Activated naive CD8-positive, alpha-beta T cell treated with anti-CD3 and anti-CD28 coated beads, Interleukin-2, amount 10 ng/mL, durations not matched to agents 7 days and 5 days (primary cell): ENCODE measurements at places on chromosomes 12 and 14. TPM values are rescaled to one million over a fixed set of nuclear protein-coding genes. Genes with fewer than 3 reads are reported as not detected.

GRCh38 chr12:14810167-14810952, 3.6 kb downstream of the SMCO3 start:
- no peaks in the 10 kb centered on the region for H3K36me3 ChIP-seq
- no peak overlapping the region for H3K27ac ChIP-seq
- no peak for DNase-seq
- H3K27me3 ChIP-seq: no peaks in the 10 kb centered on the region
- no peak overlapping the region for H3K4me3 ChIP-seq
- H3K4me1 ChIP-seq: peaks cover 11% of the 10 kb centered on the region

DNA sequence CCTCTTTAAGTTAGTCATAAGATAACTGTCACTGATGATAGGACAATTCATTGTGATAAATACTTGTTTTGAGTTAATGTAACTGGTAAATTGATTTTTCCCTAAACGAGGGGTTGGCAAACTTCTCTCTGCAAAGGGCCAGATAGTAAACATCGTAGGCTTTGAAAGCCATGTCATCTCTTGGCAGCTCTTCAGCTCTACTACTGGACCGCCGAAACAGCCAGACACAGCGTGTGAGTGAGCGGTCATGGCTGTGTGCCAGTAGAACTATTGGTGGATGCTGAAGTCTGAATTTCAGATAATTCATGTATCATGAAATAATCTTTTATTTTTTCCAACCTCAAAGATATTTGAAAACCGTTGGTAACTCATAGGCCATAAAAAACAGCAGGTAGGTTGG, 9.9 kb downstream of the PIWIL1 start:
- no peak overlapping the region for H3K27ac ChIP-seq
- no peak for DNase-seq
- no peak overlapping the region for H3K4me3 ChIP-seq
- H3K4me1 ChIP-seq: no peaks in the 10 kb centered on the region

The HOXC9 gene
- total RNA-seq: not detected

The BAZ2A gene
- total RNA-seq: 139 TPM

GRCh38 chr14:21748869-21749303, 75.3 kb upstream of the OR4E1 start:
- H3K4me3 ChIP-seq: peak overlapping the region; percentile 55
- peak overlapping the region; percentile 76 for H3K27ac ChIP-seq
- peaks cover 21% of the 10 kb centered on the region for H3K27me3 ChIP-seq
- H3K4me1 ChIP-seq: peaks cover 7% of the 10 kb centered on the region
- no peaks in the 10 kb centered on the region for H3K36me3 ChIP-seq

DNA sequence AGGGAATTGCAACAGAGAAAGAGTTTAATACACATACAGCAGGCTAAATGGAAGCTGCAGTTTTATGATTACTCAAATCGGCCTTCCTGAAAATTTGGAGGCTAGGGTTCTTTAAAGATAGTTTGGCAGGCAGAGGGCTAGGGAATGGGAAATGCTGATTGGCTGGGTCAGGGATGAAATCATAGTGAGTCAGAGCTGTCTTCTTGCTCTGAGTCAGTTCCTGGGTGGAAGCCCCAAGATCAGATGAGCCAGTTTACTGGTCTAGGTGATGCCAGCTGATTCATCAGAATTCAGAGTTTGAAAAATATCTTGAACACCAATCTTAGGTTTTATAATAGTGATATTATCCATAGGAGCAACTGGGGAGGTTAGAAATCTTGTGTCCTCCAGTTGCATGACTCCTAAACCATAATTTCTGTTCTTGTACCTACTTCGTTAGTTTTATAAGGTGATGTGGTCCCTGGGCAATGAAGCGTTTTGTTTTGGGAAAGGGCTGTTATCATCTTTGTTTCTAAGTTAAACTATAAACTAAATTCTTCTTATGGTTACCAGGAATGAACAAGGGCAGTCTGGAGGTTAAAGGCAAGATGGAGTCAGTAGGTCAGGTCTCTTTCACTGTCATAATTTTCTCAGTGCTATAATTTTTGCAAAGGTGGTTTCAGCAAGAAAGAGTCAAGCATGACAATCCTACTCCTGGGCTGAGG, 257.8 kb upstream of the CCDC196 start:
- no peak overlapping the region for H3K27ac ChIP-seq
- peaks cover 13% of the 10 kb centered on the region for H3K27me3 ChIP-seq
- H3K4me1 ChIP-seq: no peaks in the 10 kb centered on the region
- no peak overlapping the region for H3K4me3 ChIP-seq

- H3K27me3 ChIP-seq: peaks cover 2% of the 10 kb centered on the region
- H3K4me1 ChIP-seq: no peaks in the 10 kb centered on the region
- no peaks in the 10 kb centered on the region for H3K36me3 ChIP-seq
- no peak overlapping the region for H3K27ac ChIP-seq
Measured at GRCh38 chr12:79643821-79644220, 46.9 kb downstream of the PAWR start.

The OAS1 gene
- 138 TPM for total RNA-seq

- H3K4me3 ChIP-seq: no peak overlapping the region
- H3K27me3 ChIP-seq: no peaks in the 10 kb centered on the region
- H3K36me3 ChIP-seq: peaks cover 4% of the 10 kb centered on the region
- H3K4me1 ChIP-seq: no peaks in the 10 kb centered on the region
Measured at GRCh38 chr14:68576496-68577244, 216.2 kb downstream of the ZFP36L1 start.

DNA sequence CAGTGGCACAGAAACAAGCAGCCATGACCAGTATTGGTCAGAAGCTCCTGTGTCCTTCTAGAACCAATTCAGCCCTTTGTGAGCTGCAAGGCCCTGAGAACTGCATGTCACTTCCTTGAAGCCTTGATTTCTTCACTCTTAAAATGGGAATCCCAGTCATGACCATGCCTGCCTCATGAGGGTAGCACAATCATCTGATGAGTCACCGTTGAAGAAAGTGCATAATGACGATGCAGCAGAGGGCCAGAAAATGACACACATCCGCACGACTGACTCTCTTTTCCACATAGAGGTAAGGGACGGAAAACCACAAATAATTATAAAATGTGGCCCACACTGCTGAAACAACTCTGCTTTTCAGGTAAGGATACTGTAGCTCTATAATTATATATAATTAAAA, 777.4 kb downstream of the BCL11B start:
- H3K27ac ChIP-seq: no peak overlapping the region
- DNase-seq: no peak
- no peak overlapping the region for H3K4me3 ChIP-seq
- H3K27me3 ChIP-seq: peaks cover 2% of the 10 kb centered on the region
- H3K36me3 ChIP-seq: no peaks in the 10 kb centered on the region

- H3K4me3 ChIP-seq: no peak overlapping the region
- peaks cover 70% of the 10 kb centered on the region for H3K27me3 ChIP-seq
- no peak overlapping the region for H3K27ac ChIP-seq
- no peak for DNase-seq
- no peaks in the 10 kb centered on the region for H3K36me3 ChIP-seq
Measured at GRCh38 chr12:52311285-52311648, 9.9 kb downstream of the KRT83 start.

The PRKD1 gene
- total RNA-seq: not detected

GRCh38 chr14:20603813-20604690, 12.9 kb upstream of the RNASE12 start:
- no peak overlapping the region for H3K4me3 ChIP-seq
- no peak overlapping the region for H3K27ac ChIP-seq
- DNase-seq: no peak
- no peaks in the 10 kb centered on the region for H3K36me3 ChIP-seq

The STXBP6 gene
- not detected for total RNA-seq

The AQP2 gene
- not detected for total RNA-seq

- H3K4me3 ChIP-seq: no peak overlapping the region
- H3K4me1 ChIP-seq: peaks cover 13% of the 10 kb centered on the region
- H3K27me3 ChIP-seq: no peaks in the 10 kb centered on the region
- H3K27ac ChIP-seq: no peak overlapping the region
- peaks cover 47% of the 10 kb centered on the region for H3K36me3 ChIP-seq
Measured at GRCh38 chr12:47156167-47156736, 76.5 kb upstream of the AMIGO2 start.

- DNase-seq: no peak
- peaks cover 37% of the 10 kb centered on the region for H3K4me1 ChIP-seq
Measured at GRCh38 chr12:26938701-26939062, 412 bp downstream of the FGFR1OP2 start.

The DDN gene
- total RNA-seq: 0.20 TPM

DNA sequence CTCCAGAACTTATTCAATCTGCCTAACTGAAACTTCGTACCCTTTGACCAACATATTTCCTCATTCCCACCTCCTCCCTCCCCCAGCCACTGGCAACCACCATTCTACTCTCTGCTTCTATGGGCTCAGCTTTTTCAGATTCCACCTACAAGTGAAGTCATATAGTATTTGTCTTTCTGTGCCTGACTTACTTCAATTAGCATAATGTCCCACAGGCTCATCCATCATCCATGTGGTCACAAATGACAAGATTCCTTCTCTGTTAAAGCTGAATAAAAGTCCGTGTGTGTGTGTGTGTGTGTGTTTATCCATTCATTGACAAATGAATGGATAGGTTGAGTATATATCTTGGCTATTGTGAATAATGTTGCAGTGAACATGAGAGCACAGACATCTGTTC, 1.3 kb upstream of the C14orf39 start:
- H3K27ac ChIP-seq: no peak overlapping the region
- H3K36me3 ChIP-seq: no peaks in the 10 kb centered on the region
- peaks cover 11% of the 10 kb centered on the region for H3K27me3 ChIP-seq
- no peak for DNase-seq
- no peak overlapping the region for H3K4me3 ChIP-seq

GRCh38 chr12:120960657-120961056, 17.7 kb upstream of the HNF1A start:
- H3K4me1 ChIP-seq: peaks cover 17% of the 10 kb centered on the region
- DNase-seq: no peak
- peaks cover 12% of the 10 kb centered on the region for H3K27me3 ChIP-seq

GRCh38 chr12:79527473-79527872, 163.3 kb downstream of the PAWR start:
- no peaks in the 10 kb centered on the region for H3K27me3 ChIP-seq
- H3K36me3 ChIP-seq: no peaks in the 10 kb centered on the region
- no peak overlapping the region for H3K4me3 ChIP-seq
- no peak overlapping the region for H3K27ac ChIP-seq
- DNase-seq: no peak

The ITGB7 gene
- 415 TPM for total RNA-seq

DNA sequence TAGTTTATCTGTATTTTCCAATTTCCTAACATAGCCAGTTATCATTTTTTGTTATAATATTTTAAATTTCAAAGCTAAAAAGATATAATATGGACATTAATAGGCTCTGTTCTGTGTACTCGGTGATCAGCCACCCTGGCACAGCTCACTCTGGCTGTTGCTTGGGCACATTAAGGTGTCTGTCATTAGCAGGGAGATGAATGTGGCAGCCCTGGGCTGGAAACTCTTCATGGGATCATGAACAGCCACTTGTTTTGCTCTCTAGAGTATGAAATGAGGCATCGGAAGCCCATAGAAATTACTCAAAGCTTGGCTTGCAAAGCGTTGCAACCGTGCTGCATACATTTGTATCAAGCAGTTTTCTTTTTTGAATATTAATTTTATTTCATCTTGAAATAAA, 233.2 kb downstream of the DACT1 start:
- H3K36me3 ChIP-seq: no peaks in the 10 kb centered on the region
- H3K4me3 ChIP-seq: no peak overlapping the region
- DNase-seq: no peak
- H3K4me1 ChIP-seq: no peaks in the 10 kb centered on the region
- peaks cover 2% of the 10 kb centered on the region for H3K27me3 ChIP-seq

DNA sequence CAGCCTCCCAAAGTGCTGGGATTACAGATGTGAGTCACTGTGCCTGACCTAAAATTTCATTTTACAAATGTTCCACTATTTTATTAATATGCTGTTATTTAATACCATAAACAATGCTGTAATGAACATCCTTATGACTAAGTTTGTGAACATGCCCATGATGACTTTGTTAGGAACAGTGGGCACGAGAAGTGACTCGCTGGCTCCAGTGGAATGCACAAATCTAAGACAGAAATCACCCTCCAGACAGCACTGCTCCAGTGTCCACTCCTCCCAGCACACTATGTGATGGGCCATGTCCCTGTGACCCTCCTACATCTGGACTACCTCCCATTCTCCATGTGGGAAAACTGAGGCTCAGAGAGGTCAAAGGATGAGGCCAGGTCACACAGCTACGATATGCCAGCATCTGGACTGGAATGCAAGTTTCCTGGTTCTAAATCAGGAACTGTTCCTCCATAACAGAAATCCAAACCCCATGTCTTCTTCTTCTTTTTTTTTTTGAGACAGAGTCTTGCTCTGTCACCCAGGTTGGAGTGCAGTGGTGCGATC, 57.9 kb downstream of the GPR68 start:
- no peaks in the 10 kb centered on the region for H3K27me3 ChIP-seq
- no peak overlapping the region for H3K4me3 ChIP-seq
- H3K36me3 ChIP-seq: peaks cover 53% of the 10 kb centered on the region
- H3K27ac ChIP-seq: no peak overlapping the region
- DNase-seq: no peak

GRCh38 chr12:91055976-91056375, 1.8 kb downstream of the KERA start:
- no peaks in the 10 kb centered on the region for H3K27me3 ChIP-seq
- no peak for DNase-seq
- H3K27ac ChIP-seq: no peak overlapping the region
- H3K36me3 ChIP-seq: no peaks in the 10 kb centered on the region
- H3K4me3 ChIP-seq: no peak overlapping the region
- H3K4me1 ChIP-seq: no peaks in the 10 kb centered on the region

The KRT76 gene
- not detected for total RNA-seq

DNA sequence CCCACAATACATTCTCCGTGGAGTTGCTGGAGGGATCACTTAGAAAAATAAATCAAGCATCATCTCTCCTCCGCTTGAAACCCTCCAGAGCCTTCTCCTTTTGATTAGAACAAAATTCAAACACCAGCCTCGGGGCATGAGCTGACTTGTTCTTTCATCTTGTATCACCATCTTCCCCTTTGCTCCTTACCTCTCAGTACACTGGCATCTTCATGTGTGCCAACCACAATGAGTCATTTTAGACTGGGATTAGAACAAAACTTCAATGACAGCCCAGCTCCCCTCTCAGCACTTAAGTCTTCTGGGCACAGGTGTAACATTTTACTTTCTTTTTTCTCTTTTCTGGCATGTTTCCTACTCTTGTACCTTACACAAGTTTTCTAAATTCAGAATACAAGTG, 1159.2 kb upstream of the TMEM132C start:
- no peaks in the 10 kb centered on the region for H3K36me3 ChIP-seq
- peaks cover 2% of the 10 kb centered on the region for H3K27me3 ChIP-seq
- no peak for DNase-seq
- H3K4me1 ChIP-seq: no peaks in the 10 kb centered on the region

- DNase-seq: no peak
- no peaks in the 10 kb centered on the region for H3K4me1 ChIP-seq
- H3K27ac ChIP-seq: no peak overlapping the region
- H3K4me3 ChIP-seq: no peak overlapping the region
Measured at GRCh38 chr12:59429766-59430165, 166.1 kb upstream of the SLC16A7 start.
